ENCODE measurements at places on chromosomes 16 and 17.

- no peak for DNase-seq
Measured at GRCh38 chr17:38671939-38672720, 2.6 kb downstream of the EPOP start.

- peak; percentile 6 for DNase-seq
Measured at GRCh38 chr16:24852281-24852721, 6.5 kb downstream of the SLC5A11 start.

DNA sequence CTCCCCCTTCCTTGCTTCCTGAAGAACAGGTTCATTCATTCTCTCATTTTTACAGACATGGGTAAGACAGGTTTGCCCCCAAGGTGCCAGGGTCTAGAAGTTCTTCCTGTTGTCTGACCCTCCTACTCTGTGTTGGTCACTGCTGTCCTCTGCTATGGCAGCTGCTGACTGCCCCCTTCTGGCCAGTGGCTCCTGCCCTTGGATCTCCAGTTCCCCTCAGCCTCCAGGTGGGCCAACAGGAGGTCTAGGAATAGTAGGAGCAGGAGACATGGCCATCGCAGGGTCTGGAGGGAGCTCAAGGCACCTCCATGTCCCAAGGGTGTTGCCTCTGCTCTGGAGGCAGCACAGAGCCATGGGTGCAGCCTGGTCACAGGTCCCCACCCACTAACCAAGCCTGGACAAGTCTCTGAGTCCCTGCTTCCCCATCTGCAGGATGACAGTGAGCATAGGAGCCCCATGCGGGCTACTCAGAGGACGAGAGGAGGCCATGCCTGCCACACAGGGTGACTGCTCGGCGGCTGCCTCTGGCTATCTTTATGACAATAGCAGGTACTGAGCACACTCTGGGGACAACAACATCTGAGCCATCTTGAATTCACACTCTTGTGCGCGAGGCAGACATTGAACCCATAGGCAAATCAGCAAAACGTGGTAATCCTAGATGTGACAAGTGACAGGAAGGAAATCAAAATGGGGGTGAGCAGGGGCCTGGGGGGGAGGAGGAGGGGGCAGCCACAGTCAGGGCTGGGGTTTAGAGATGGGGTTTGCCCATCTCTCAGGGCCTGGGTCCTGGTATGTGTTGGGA lies 27.0 kb upstream of the NXPH3 start:
- DNase-seq = no peak

DNA sequence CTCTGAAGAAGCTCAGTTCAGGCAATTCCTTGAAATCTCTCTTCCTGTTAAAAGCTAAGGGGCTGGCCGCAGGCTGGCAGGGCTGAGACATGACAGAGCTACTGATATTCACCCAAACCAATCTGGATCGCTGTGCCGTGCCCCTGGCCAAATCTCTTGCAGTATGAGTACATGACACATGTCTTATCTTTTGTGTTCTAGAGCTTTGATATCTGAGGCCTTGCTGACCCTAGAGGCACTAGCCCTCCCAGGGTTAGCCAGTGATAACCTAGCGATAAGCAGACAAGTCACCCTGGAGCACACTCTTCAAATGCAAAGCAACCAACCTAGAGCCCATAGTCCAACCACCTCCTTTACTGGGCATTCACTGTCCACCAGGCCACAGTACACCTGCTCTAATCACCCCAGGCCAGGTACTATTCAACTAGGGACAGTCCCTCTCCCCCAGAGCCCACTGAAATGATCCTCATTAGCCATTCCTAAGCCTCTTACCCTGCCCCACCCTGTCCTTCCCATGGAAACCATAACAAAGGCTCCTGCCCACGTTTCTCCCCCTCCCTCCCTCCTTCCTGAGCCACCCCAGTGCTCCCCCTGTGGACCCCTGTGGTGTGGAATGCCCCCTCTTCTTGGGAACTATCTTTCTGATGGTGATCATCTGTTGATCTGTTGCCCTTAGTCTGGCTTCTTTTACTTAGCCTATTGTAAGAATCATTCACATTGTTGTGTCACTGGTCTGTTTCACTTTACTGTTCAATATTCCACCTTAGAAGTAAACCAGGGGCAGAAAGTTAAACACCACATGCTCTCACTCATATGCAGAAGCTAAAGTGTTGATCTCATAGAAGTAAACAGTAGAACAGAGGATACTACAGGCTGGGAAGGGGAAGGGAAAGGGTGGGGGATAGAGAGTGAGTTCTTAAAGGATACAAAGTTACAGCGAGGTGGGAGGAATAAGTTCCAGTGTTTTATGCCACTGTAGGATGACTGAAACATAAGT lies 52.5 kb downstream of the TEKT5 start:
- DNase-seq = no peak

GRCh38 chr17:51627779-51628178 lies 367.4 kb downstream of the UTP18 start:
- no peak for DNase-seq

DNA sequence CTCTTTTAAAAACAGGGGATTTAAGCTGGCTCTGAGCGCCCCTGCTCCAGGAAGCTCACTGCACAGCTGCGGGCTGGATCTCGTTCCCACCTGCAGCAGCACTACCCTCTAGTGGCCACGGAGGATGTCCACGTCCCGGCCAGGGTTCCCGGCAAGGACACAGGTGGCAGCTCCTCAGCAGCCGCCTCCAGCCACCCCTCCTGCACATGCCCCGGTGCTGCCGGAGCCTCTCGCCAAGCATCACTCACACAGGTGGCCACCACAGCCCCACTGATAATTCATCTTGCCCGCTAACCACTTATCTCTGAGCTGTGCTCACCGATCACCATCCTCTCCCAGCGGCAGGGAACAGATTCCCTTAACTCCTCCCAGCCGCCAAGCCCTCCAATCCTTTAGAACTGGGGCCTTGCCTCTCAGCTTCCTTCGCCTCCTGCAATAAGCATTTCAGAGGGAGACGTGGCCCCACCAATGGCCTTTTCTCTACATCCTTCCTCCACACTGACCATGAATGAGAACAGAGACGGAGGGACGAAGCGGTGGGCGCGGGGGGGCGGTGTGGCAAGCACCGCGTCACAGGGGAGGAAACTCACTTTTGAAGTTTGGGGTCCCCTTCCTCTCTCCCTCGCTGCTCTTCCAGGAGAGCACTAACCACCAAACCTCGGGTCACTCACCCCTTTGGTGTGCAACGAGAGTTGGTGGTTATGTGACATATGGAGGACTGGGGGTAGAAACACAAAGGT lies 222.1 kb downstream of the RBFOX3 start:
- DNase-seq = peak; percentile 79

- no peak for DNase-seq
Measured at GRCh38 chr17:8072341-8072728, 15.2 kb downstream of the ALOX12B start.

DNA sequence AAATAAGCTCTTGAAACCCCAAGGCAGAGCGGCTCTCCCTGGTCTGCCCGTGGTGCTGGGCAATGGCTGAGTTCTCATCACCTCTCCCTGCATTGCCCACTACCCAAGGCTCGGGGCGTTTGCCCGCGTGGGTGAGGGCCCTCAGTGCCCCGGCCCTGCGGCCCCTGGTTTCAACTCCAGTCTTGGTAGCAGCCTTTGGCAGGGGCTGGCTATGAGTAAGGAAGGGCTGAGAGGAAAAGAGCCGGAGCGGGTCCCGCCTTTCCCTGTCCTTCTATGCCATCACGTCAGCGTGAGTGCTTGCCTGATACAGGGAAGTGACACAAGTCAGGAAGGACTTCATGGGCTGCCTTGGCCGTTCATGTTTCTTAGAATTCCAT lies 71.7 kb upstream of the CBX4 start:
- no peak for DNase-seq

DNA sequence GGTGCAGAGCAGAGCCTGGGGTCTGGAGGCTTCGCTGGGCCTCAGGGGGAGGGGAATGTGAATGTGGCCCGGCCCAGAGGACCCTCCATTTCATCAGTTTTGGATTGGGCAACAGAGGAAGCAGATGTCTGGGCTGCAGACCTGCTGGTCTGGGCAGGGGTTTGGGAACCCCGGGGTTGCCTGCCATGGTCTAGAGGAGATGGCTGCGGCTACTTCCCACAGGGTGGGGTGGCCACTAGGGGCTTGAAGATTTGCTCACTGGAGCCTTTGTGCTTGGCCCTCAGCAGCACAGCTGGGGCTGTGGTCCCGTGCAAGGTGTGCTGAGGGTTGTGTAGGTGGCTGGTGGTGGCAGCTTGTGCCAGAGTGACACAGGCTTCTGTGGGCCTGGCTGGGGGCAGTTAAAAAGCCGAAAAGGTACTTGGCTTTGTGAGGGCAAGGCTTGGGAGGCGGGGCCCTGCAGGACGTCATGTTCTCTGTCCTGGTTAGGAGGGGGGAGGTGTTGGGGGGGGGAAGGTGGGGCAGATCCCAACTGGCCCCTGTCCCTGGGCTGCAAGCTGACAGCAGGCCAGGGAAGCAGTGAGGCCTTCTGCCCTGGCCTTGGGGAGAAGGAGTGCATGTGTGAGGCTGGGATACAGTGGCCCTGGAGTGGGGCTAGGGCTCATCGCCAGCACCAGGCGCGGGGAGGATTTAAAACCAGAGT lies 98.0 kb downstream of the KPNA2 start:
- no peak for DNase-seq

GRCh38 chr16:11359370-11359769 lies 14.1 kb downstream of the RMI2 start:
- no peak for DNase-seq

- peak; percentile 51 for DNase-seq
Measured at GRCh38 chr17:81869221-81870130, 1.7 kb downstream of the ARHGDIA start.
